ENCODE measurements at places on chromosomes 7 and 10. TPM values are rescaled to one million over a fixed set of nuclear protein-coding genes. Genes with fewer than 3 reads are reported as not detected.
A peak's percentile ranks its signal among the peaks of the same experiment; 100 is the strongest.

DNA sequence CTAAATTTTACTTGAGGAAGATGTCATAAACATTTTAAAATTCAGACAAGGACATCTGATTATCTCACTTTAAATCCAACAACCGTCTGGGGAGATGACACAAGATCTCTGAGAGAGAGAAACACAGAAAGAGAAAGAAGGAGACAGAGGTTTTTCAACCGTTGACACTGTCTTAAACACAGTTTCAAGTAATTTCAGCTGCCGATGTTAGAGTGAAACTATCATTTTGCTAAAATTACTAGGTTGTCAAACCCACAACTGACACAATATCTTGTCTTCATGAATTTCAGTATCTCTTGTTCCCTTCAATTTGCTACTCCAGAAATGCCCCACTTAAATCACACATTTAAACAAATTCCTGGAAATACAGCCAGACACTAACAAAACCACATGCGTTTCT lies 174.8 kb downstream of the RAPGEF5 start:
- no peak for DNase-seq

Gene MALRD1
- 0.45 TPM for polyA plus RNA-seq

DNA sequence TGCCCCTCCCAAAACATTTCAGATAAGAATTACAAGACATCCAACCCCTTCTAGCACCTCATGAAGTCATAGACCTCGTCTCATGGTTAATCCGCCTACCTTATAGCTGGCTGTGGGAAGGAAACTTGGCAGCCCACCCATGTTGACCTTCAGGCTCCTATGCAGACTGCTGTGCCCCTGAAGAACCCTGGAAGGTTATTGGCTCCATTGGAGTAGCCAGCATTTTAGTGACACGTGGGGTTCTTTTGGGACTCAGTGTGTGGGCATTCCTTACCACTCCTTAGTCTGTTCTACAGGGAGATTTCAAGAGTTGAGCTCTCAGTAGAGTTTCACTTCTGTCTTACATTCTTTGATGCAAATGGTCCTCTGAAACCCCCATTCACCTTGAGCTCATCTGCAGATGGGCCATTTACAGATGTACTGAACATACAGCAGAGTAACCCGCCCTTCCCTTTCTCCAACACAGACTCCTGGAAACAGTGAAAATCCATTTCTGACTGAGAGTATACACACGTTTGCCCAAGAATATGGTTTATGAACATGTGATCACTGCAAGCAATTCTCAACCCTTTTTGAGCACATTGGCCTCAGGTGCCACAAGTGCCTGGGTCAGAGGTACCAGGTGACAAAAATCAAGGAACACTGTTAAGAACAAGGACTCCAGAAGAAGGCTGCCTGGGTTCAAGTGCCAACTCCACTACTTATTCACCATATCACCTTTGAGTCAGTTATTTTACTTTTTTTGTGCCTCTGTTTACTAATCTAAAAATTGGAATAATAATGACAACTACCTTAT lies 54.0 kb upstream of the HECW1 start:
- no peak for DNase-seq

DNA sequence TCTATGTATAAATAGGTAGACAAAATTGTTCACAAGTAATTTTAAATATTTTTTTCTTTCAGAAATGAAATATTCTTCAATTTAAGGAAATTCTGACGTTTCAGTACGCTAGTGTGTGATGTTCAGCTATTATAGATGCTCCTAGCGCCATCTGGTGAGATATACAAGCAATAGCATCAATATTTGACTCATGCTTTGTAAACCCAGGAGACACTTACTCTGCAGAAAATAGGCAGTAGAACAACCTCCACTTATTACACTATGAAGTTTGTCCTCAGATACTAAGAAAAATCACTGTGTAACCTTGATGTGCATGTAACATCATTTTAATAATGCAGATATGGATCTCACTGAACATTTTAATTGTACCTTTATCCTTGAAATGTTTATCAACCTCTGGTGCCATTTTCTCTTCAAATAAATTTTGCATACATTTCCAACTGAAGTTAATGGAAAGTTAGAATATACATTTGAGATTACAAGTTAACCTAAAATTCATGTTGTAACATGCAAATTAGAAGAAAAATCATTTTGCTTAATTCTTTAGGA lies 151.5 kb upstream of the FAM3C start:
- DNase-seq: peak; percentile 87

Gene GRID2IP
- not detected for polyA plus RNA-seq

Gene IGF2BP3
- polyA plus RNA-seq: 7.0 TPM

Gene KCND2
- polyA plus RNA-seq: 0.23 TPM

GRCh38 chr7:74033372-74034311 lies 5.7 kb downstream of the ELN start:
- DNase-seq: peak; percentile 50

DNA sequence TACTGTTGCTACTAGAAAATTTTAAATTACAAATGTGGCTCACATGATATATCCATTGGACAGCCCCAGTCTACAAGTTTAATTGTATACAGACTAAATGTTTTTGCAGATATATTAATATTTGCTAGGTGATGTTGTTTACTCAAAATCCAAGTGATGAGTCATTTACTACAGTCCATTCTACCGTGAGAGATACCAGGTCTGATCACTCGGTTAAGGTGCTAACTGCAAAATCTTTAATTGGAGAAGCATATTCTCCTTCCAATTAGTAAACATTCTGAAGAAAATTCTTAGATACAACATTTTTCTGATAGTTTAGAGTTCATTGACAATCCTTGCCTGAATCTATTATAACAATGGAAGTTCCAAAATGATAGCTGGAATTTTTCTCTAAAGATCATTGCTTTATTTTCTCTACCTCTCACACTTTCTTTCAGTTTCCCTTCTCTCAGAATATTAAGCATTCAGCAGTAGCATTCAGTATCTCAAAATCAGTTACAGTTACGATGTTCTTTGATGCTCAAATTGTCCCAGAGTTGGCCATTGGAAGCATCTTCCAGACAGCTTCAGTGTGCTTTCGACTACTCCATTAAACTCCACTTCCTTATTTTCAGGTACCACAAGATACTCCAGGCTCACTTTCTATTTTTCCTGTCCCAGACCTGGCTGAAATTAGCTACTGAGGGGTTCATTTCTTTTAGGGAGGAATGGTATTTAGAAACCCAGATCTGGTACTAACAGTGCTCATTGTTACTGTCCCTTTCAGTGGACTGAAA lies 2.3 kb downstream of the ABCB1 start:
- no peak for DNase-seq

DNA sequence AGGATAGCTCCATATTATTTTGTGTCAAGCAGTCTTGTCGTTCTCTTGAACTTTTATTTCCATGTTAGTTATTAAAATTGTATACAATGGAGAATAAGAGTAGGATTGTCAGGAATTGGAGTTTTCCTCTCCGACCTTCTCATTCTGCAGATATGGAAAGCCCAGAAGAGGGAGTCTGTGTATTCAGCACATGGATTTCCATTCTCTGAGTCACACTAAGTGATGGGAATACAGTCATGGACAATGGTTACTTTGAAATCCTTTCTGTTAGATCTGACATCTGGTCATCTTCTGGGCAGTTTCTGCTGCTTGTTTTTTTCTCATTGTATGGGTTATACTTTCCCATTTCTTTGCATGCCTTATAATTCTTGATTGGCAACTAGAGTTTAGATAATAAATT lies 5.0 kb upstream of the TASOR2 start:
- peak; percentile 74 for DNase-seq

GRCh38 chr10:23516530-23516929 lies 77.7 kb downstream of the OTUD1 start:
- peak; percentile 65 for DNase-seq

- DNase-seq: no peak
Measured at GRCh38 chr10:77800738-77801266, 125.8 kb downstream of the DLG5 start.

GRCh38 chr10:51897560-51897959 lies 198.2 kb upstream of the CSTF2T start:
- peak; percentile 10 for DNase-seq

Gene ESYT2
- 48.7 TPM for polyA plus RNA-seq

Gene EIF3A
- 74.9 TPM for polyA plus RNA-seq

Gene POLD2
- 164 TPM for polyA plus RNA-seq

DNA sequence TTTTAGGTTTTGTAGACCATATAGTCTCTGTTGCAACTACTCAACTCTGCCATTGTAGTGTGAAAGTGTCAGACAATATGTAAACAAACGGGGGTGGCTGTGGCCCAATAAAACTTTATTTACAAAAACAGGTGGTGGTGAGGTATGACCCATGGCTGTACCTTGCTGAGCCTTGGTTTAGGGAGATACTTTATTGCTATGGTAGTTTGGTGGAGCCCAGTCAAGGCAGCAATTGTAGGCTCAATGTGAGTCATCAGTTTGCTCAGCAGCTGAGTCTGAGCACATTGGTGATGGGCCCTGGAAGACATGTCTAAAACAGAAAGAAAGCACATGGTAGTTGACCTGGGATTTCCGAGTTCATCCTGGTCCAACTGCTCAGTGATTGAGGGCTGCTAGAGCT lies 242.5 kb downstream of the REEP3 start:
- peak; percentile 46 for DNase-seq

DNA sequence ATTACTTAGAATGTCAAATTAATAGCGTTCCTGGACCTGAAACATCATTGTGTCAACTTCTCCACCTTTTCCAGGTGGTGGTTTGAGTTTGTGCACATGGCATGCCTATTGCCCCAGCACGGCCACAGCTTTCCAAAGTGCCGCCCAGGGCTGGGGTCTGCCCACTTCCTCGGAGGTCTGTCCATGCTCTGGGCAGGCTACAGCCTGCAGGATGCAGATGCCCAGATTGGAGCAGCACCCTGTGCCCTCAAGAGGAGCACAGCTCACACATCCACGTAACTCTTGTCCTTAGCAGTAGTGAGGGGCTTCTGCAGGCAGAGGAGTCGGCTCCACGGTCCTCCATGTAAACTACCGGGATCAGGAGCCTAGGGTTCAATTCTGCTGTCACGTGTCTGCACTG lies 238.6 kb downstream of the EBF3 start:
- DNase-seq: no peak

DNA sequence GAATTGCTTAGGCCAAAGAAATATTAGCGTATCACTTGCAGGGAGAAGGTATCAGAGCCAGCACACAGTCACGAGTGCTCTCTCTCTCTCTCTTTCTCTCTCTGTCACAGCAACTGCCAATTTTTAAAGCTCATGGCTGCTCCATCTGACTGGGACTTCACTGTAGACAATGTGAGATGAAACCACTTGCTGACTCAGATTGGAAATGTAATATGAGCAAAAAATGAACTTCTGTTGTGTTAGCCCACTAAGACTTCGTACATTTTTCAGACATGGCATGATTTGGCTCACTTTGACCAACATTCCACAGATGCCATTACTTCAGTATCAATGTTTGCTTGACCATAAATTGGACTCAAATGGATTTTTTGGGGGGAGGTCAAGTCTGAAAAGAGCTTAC lies 68.1 kb downstream of the DGKB start:
- DNase-seq: peak; percentile 78

GRCh38 chr10:131982185-131982756 lies 548 bp upstream of the BNIP3 start:
- peak; percentile 41 for DNase-seq

DNA sequence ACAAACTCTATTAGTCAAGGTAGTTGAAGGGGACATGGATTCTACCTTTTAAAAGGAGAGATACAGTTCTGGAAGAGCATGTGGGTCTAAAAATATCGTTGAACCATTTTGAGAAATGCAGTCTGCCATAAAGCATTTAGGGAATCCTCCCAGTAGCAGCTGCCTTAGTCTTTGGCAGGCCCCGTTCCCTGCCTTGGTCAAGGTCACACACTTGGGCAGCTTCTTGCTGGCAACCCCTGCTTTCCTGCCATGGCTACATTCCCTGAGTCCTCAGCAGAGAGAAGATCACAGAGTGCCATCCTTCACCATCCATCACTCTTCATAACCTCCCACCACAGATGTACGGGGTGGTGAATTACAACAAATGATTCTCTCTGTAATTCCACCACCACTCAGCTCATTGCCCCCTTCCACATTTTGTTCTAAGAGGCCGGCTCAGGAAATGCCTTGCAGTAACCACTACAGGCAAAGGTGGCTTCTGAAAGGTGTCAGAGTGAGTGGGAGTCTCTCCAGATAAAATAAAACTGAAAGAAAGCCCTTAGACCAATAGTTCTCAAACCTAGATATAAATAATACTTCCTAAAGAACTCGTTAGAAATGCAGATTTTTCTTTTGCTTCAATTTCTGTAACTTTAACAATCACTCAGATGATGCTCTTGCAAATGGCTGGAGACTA lies 121.4 kb upstream of the STK17A start:
- DNase-seq: no peak

- DNase-seq: peak; percentile 67
Measured at GRCh38 chr10:100508691-100509150, 10.9 kb downstream of the SEC31B start.

DNA sequence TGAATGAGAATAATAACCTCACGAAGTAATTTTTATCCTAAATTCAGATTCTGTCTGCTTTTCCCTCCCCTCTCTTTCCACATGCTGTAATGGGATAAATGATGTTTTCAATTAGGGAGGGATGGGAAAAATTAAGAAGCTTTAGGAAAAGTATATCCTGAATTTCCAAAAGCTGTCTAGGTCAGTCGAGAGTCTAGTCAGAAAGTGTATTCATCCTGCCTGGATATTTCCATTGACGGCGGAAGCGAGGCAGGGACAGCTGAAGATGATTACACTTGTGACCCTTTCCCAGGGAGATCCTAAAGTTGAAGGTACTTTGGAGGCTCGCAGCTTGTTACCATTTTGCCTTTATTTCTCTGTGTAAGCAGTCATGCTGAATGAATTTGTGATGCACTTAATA lies 204.1 kb downstream of the ZNF365 start:
- DNase-seq: peak; percentile 30

DNA sequence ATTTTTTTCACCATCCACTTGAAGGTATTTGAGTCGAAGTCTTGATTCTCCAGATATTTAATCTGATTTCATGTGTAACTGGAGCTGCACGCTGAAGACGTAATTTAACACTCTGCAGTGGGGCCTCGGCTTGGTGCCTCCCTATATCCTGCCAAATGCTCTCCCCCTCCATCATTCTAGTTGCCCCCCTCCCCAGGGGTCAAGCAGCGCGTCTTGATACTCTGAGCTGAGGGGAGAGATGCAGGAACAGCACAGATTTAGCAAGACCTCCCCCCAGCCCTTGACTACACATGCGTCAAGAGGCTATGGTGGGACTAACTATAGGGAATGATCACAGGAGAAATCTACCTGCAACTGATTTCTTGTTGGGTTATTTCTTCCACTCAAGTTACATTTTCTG lies 85.8 kb downstream of the PRPF18 start:
- DNase-seq: no peak

- DNase-seq: peak; percentile 94
Measured at GRCh38 chr10:102802920-102803534, 34.2 kb downstream of the CYP17A1 start.

Gene LIPN
- polyA plus RNA-seq: not detected

DNA sequence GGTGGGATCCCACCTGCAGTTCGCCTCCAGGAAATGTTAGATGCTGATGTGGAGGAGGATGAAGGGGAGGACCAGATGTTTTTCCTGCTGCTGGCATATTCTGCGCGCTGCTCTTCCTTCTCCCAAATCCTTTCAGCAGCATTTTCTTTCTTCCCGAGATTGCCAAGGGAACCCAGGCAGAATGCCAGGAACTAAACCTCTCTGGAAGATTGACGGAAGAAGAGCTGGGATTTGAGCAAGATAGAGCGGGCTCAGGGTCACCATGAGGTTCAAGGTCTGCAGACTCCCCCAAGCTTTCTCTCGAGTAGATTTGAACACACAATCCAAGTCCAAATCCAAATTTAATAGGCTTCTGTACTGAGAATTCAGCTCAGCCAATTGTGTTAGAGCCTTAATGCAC lies 345.2 kb upstream of the C7orf33 start:
- no peak for DNase-seq

- peak; percentile 40 for DNase-seq
Measured at GRCh38 chr7:34073676-34074075, 168.3 kb downstream of the BMPER start.

Gene KCTD7
- 4.9 TPM for polyA plus RNA-seq

Gene NXPH1
- not detected for polyA plus RNA-seq
